ENCODE measurements at places on chromosomes 6 and 20. TPM values are rescaled to one million over a fixed set of nuclear protein-coding genes. Genes with fewer than 3 reads are reported as not detected.
A peak's percentile ranks its signal among the peaks of the same experiment; 100 is the strongest.

The NFKBIL1 gene
- total RNA-seq = 12.4 TPM

The CCR6 gene
- total RNA-seq = not detected

The GRM1 gene
- total RNA-seq = 1.1 TPM

The IMPG1 gene
- not detected for total RNA-seq

The PRL gene
- not detected for total RNA-seq

The SNAI1 gene
- 0.37 TPM for total RNA-seq

The BPIFA3 gene
- total RNA-seq = not detected

The MAFB gene
- 13.9 TPM for total RNA-seq

The BEND3 gene
- total RNA-seq = 1.7 TPM

The SYCP2L gene
- 1.3 TPM for total RNA-seq

GRCh38 chr6:47512872-47513271 is 35.3 kb downstream of the CD2AP start:
- DNase-seq = no peak

GRCh38 chr20:34131491-34131890 is 19.4 kb upstream of the EIF2S2 start:
- DNase-seq = no peak

GRCh38 chr6:138987080-138987642 is 892 bp downstream of the REPS1 start:
- peak; percentile 27 for DNase-seq

DNA sequence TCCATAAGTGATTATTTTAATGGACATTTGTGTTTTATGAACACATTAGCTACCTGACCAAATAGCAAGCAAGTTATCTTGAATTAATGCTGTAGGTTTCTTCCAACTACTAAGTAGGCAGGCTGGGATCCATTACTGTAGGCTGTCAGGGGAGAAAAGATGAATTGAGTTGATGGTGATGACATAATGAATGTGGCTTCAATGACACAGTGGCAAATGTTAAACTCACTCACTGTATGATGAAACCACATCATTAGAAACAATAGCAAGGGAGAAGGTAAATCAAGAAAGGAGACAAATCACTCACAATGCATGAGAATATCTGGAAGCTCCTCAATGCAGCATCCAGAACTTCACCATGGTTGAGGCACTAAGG is 529.7 kb upstream of the CITED2 start:
- no peak for DNase-seq

DNA sequence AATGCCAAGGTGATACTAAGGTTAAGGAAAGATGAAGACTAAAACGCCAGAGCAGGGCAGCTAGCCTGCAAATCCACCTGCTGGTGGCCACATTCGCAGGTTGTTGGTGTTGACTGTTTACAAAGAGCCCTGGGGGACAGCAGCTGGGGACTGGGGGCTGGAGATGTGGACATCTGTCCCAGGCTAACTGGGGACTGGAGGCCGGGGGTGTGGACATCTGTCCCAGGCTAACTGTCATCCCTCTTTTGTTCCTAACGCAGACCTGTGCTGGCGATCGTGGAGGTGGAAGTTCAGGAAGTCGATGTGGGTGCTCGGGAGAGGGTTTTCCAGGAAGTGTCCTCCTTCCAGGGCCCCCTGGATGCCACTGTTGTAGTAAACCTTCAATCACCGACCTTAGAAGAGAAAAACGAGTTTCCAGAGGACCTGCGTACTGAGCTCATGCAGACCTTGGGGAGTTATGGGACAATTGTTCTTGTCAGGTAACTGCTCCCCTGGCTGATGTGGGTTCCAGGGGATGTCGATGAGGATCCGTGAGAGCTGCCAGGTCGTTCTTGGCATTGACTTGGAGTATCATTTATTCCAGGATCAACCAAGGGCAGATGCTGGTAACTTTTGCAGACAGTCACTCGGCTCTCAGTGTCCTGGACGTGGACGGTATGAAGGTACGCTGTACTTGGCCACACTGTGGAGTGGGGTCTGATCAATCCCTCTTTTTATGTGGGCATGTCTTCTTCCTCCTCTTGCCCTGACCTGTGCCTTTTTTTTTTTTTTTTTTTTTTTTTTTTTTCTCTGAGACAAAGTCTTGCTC is 87.0 kb downstream of the SERAC1 start:
- DNase-seq = no peak

DNA sequence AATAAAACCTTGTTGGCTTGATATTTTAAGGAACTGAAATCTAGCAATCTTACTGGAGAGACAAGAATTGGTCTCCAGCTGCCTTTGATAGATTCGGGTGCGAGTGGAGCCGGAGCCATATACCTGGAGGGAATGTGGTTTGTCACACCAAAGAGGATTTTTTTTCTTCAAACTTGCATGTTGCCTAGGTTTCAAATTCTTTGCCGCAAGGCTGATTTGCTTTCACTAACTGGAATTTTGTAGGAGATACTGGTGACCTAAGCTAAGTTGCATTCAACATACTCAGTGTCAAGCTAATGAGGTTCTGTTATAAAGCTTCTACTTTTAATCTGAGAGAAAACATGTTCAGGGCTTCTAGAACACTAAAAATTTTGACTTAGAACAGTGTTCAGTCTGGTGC is 39.7 kb upstream of the ASIP start:
- no peak for DNase-seq

GRCh38 chr6:24666097-24666640 is 530 bp downstream of the TDP2 start:
- no peak for DNase-seq

DNA sequence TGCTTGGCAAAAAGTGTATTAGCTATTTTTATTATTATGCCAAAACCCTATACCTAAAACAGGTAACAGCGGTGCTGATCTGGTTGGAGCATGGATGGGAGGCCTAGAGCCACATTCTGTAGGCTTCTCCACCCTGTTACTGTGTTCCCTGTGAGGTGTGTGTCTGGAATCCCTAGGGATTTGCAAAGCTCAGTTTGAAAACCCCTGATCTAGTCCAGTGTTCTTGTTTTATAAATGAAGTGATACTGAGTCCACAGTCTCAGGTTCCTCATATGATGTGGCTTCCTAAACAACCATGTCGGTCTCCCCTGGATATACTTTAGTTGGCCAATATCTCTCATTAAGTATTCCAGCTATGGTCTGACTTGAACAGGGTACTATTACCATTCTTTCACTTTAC is 16.3 kb downstream of the ACSS2 start:
- DNase-seq = no peak

GRCh38 chr6:48973491-48973890 is 489.6 kb downstream of the MMUT start:
- no peak for DNase-seq

- no peak for DNase-seq
These were observed 10.5 kb upstream of the OGFRL1 start for GRCh38 chr6:71277926-71278600.

- DNase-seq = no peak
These were observed 44.6 kb downstream of the DPPA5 start for GRCh38 chr6:73309535-73309784.

DNA sequence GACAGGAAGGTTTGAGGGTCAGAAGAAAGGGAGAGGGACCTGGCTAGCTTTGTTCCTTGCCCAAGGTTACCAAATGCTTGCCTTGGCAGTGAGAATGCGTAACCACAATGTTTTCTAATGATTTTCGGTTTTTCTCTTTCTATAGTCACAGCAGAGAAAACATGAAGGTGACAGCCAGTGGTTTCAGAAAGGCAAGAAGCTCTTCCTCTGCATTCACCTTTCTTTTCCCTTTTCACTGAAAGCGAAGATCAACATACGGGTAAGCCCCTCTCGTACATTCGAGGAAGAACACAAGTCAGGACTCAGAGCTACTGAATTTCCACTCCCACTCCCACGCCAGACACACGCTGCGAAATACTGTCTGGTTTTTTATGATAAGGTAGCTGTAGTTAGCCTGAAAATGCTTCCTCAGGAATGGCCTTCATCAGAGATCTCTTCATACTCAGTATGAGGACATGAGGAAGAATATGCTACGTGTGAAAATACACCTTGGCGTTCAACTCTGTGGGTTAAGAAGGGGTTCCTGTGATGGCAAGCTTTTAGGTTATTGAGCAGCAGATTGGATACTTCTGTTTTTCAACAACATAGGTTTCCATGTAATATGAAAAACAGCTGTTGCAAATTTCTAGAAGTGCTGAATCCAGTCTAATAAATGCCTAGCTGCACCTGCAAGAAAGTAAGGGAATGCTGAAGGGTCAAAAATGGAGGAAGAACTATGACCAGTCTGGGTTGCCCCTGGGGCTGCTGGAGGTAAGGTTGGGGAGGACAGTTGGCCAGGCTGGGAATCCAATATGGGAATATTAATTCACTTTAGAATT is 7.4 kb upstream of the CD83 start:
- no peak for DNase-seq

- no peak for DNase-seq
These were observed 45.1 kb upstream of the B4GALT5 start for GRCh38 chr20:49758781-49759180.

GRCh38 chr6:34236131-34236442 is 586 bp upstream of the HMGA1 start:
- no peak for DNase-seq

DNA sequence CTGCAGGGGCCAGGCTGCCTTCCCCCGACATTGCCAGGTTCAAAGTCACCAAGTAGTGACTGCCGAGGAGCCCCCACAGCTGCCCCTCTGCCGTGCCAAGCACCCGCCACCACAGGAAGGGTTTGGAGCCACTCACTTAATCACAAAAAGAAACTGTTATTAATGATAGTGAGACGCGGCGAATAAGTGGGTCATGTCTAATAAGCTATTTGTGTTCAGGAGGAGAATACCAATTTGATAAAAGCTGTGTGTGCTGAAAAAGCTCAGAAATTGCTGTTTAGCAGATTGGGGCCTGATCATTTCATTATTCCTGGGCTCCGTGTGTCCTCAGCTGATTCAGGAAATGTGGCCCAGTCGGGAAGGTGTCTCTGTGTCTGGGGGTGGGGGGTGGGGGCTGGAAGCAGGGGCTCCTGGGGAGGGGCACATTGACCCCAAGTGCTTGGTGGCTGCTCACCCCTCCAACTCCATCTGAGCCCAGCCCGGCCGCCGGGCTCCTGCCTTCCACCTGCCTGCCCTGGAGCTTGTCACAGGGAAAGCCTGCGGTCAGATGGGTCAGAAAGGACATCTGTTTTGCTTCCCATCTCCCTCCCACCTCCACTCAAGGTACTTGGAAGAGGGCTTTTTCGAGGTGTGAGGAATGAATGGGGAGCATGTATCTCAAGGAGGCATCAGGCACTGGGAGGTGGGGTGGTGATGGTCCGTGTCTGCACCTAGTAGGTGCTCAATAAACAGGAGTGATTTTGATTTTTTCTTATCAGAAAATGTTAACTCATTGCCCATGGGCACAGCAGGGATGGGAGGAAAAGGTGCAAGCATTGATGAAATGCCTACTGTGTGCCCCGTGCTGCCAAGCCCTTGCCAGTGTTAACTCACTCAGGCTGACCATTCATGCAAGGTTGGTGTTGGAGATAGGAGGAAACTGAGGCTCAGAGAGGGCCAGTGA is 3.0 kb downstream of the VSTM2L start:
- no peak for DNase-seq

- DNase-seq = no peak
These were observed 29.2 kb upstream of the CHMP4B start for GRCh38 chr20:33781945-33782344.

DNA sequence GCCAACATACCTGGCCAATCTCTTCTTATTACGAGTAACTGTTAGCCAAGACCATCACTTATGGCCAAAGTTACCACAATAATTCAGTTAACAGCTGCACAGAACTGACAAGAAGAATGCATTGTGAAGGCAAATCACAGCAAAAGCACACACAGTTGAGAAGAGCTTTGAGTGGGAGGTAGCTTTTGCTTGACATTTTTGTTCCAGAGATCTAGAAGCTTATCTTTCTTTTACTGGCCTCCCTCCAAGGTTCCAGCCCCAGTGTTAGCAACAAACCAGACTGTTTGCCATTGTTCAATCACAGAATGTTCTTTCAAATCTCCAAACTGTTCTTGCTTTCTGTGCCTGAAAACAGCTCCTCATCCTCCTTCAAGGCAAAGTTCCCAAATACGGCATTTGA is 35.9 kb upstream of the IRAK1BP1 start:
- no peak for DNase-seq

GRCh38 chr6:150711584-150712504 is 112.2 kb downstream of the PLEKHG1 start:
- peak; percentile 64 for DNase-seq

All from heart left ventricle (tissue), 16 donors.